ENCODE measurements at places on chromosomes 12 and 14. TPM values are rescaled to one million over a fixed set of nuclear protein-coding genes. Genes with fewer than 3 reads are reported as not detected.

The CKB gene
- polyA plus RNA-seq, result 0.76 TPM

The TAS2R50 gene
- not detected for polyA plus RNA-seq

The TOMM20L gene
- not detected for polyA plus RNA-seq

DNA sequence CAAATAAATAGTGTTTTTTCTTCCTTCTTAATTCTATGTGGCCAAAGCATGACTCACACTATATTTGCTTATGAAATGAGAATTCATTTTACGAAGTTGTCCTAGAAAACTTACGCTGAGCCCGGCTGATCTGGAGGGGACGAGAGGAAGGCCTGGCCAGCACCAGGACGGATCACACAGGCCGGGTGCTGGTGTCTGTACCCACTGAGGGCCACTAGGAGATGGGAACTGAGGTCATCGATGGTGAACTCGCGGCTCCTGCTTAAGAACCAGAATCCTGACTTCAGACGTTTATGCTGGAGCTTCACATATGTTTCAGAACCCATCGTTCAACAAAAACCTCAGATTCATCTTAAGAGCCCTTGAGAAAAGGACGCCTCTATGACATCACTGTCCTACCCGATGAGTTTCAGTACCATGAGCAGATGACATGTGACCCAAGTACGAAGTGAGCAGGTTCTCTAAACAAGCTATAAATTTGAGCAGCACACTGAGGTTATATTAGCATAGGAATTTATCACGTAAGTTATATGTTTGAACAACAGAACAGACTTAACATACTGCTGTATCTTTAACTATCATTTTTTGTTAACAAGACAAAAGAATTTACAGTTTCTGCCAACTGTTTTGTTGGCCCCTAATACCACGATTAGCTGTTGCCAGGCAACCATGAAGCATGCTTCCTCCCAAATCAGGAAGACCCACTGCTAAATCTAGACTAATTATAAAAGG, 111.9 kb downstream of the FOXN3 start:
- DNase-seq, result peak; percentile 65

DNA sequence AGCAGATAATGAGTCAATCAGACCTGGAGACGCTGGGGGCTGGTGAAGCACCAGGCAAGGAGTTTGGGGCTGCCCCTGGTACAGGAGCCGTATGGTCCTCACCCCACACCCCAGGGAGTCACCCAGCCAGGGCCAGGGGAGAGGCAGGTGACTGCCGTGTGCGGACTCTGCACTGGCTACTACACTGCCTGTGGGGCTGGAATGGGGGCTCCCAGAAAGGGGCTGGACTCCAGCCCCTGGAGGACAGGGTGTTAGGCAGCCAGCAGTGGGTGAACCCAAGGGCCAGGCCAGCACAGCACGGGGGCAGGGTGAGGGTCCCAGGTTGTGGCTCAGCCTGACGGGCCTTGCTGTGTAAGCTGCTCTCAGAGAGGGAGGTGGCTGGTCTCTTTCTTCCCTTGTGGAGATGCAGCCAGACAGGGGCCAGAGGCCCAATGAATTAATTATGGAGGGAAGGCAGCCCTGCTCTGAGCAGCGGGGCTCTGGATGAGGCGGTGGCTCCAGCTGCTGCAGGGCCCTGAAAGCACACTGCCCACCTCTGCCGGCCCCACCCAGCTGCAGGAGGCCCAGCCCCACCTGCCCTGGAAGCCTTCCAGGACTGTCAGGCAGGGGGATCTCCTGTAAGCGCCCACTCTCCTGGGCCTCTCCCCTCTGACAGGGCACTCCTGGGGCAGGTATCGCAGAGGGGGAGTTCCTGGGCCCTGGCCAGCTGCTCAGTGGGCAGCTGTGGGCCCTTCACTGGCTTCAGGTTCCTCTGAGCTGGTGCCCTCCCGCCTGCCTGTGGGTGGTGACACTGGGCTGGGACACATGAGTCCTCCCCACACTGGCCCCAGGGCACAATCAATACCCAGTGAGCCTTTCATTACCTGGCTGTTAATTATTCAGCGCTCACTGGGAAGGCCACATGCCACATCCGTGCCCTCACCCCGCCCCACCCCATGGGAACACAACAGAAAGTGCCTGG, 142.5 kb upstream of the C14orf180 start:
- DNase-seq, result no peak

- DNase-seq, result peak; percentile 33
Observed at GRCh38 chr12:111006621-111007020, 86.2 kb upstream of the MYL2 start.

DNA sequence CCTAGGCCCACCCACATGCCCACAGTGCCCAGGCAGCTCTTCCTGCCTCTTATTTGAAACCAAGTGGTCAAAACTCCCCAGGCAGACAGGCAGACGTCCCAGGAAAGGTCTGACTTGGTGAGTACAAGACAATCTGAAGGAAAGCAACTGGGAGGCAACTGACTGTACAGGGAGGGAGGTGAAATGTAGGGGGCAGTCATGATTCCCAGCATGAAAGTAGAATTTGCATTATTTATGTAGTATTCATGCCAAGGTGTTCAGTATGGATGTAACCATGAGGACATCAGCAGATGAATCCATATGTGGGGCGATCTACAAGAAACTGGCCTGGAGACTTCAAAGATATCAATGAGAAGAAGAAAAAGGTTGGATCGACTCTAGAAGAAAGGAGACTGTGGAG, 46.1 kb downstream of the SLC24A4 start:
- DNase-seq, result no peak

GRCh38 chr12:112986291-112986800, 8.0 kb downstream of the OAS2 start:
- no peak for DNase-seq

DNA sequence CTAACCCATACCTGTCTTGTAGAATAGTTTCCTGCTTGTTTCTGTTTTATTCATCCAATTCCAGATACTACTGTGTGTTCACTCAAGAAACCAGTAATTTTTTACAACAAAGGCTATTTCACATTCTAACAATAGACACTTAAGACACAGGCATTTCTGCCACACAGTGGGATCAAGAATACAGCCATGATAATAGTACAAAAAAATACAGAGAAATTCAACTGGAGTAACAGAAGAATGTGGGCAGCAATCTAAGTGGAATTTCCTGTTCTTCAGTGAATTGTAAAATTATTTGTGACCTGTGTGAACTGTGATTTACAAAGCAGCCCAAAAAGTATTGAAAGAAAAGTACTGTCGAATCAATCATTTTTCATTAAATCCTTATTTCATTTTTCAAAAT, 282.9 kb downstream of the CCER1 start:
- no peak for DNase-seq
